ENCODE measurements at places on chromosomes 5 and 9.

DNA sequence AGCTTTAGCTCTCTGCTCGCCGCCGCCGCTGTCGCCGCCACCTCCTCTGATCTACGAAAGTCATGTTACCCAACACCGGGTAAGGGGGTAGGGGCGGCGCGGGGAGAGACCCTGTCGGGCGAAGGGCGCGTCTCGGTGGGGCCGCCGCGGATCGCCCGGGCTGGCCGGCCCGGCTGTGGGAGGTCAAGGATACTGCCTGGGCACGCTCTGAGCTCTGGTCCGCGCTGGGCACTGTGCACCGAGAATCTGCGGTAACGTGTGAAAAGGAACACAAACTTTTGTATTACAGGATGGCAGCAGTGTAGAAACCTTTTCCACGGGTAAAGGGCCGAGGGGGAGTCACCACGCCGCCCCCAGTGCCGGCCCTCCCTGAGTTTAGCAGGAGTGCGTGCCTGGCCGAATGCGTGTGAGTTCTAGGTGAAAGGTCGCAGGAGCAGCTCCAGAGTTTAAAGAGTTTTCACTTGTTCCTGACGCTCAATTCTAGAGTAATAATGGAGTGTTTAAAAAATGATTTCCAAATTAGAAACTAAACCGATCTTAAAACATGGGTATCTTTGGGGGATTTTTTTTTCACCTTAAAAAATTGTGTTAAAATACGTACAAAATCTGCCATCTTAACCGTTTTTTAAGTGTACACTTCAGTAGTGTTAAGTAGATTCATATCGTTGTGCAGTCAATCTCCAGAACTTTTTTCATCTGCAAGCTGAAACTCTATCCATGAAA, at the start of gene HSDL2:
TSS of gene HSDL2 (plus strand) at position 7 of the 723 bp plus-strand sequence. CDS start at position 63, 56 bp downstream.
- DNase-seq, result peak; percentile 41

DNA sequence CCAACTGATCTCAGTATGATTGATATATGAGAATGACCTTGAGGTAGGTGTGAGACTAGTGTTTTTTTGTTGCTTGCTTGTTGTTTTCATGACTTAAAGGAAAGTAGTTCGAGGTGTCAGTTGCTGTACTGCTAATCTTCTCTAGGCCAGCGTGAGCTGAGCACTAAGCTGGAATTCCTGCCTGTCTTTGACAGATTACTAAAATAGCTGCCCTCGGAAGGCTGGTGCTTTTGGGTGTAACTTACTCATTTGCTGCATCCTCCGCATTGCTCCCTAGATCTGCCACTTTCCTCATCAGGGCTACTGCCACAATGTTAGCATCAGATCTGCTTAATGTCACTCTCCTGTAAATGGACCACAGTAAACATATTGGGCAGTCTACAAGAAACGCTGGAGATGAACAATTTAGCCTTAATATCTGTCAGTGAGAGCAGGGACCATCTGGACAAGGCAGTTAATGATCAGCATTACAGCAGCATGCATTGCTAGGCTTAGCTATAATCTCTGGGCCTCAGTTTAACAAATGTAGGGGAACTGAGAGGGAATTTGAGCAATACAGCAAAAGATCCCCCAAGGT, 106.6 kb upstream of the CDH6 start:
- DNase-seq, result no peak

DNA sequence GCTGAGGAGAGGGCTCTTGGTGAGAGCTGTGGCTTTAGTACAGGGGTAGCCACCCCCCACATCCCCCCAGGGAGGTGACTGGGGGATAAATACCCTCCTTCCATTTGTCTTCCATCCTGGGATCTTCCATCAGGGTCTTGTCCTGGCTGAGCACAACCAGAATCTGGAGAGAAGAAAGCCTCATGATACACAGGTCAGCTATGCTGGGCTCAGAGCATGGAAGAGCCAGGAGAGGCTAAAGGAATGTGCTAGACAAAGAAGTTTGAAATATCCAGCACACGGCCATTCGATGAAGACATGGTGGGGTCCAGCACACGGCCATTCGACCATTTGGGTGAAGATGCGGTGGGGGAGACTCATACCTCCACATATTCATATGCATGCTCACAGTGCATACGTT, 30.0 kb downstream of the ROPN1L start:
- DNase-seq, result no peak

GRCh38 chr9:94981723-94982090, 255.2 kb downstream of the AOPEP start:
- no peak for DNase-seq

DNA sequence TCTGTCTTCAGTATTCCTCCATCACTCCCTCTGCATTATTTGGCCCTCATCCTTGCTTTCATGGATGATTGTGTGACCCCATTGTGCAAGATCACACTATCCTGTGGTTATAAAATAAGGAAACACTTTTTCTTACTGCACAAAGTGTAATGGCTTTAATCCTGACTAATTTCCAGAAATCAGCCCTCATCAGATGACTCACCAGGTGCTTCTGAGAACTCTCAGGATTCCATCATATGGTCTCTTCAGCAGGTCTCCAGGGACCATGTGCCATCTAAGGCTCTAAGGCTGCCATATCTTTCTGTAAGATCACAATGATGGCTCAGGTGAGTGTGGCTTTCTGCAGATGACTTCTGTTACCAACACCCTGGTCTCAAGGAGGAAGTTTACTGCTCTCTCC, 27.3 kb upstream of the FER start:
- peak; percentile 47 for DNase-seq

DNA sequence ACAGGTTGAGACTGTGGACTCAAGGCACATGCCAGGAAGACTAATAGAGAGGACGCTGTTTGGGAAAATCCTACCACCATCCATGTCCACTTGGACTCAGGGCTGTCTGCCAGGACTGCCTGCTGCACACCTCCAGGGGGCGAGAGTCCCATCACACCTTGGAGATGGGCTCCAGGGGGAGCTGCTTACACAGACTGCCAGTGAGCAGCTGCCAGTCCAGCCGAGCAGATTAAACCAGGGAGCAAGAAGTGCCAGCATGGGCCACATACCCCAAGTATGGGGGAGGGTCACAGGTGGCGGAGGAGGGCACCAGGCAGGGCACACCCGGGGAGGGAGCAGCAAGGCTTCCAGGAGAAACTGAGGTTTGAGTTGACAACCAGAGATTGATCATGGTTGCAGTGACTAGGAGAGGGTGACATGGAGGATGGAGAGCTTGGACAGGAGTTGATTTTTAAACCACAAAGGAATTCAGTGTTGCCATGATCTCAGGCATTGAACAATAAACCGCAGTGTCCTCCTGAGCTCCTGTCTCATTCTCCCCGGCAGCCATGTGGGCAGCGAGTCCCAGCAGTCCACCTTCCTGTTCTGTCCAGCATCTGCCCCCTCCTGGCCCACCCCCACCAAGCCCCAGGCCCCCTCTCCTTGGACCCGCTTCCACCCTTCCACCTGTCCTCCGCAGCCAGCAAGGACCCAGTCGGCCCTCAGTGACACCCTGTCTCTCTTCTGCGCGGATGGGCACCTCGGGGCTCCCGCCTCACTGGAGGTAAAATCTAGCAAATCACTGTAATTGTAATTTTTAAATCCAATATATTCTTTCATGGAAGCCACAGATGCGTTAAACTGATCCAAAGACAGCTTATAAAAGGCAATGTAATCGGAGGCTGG, 3.1 kb upstream of the VAV2 start:
- peak; percentile 16 for DNase-seq

DNA sequence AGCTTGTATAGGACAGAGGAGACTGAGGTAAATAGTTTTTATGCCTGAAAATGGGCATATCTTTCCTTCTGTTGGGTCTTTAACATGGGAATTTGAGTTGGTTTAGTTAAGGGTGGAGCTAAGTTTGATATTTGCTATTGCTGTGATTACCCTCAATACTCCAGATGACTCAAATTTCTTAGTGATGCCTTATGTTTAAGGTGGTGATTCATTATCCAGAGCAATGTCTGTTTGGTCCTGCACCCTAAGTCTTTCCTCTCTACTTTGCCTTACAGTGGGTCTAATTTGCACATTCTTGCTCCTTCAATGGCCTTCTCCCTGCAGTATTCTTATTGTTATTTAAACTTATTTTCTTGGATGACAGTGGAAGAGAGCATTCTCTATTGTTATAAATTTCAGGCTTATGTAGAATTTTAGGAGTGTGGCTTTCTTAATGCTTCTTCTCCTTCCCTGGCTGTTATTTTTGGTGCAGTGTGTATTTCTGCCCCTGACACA, 312.9 kb upstream of the RPS23 start:
- DNase-seq, result no peak

GRCh38 chr5:160369990-160370712, at the start of gene C1QTNF2:
TSS of gene C1QTNF2 (minus strand) at chr5:160370626. CDS start at chr5:160355011, 15,615 bp downstream.
- no peak for DNase-seq

DNA sequence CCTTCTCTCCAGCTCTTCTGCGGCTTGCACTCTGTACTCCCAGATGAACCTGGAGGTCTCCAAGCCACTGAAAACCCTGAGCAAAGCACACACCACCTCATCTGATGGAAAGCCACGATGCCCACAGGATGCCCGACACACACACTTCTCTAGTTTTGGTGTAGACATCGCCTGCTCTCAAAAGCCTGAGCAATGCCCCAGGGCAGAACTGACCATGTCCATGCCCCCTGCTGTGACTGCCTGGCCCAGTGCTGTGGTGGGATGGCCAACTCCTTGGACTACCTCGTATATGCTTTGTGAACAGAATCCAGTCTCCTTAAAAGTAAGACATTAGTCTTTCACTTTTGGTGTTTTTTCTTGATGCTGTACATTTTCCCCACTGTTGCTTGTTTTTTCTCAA, 81.2 kb downstream of the SPTLC1 start:
- DNase-seq, result no peak

DNA sequence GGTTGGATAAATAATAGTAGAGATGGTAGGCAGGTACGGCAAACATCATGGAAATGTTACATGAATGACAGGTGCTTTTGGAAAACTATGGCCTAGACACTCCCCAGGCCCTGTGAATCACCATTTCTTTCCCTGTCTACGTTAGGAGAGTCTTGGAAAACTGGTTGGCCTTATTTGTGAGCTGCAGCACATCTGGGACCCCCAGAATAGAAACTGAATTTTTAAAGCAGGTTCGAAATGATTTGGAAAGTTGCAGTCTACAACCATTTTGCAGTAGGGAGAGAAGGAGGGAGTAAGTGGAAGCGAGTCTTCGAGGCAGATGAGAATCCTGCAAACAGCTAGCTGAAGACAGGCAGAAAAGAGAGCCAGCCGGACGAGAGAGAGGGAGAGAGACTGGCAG, 13.0 kb downstream of the C1QTNF2 start:
- DNase-seq, result no peak

DNA sequence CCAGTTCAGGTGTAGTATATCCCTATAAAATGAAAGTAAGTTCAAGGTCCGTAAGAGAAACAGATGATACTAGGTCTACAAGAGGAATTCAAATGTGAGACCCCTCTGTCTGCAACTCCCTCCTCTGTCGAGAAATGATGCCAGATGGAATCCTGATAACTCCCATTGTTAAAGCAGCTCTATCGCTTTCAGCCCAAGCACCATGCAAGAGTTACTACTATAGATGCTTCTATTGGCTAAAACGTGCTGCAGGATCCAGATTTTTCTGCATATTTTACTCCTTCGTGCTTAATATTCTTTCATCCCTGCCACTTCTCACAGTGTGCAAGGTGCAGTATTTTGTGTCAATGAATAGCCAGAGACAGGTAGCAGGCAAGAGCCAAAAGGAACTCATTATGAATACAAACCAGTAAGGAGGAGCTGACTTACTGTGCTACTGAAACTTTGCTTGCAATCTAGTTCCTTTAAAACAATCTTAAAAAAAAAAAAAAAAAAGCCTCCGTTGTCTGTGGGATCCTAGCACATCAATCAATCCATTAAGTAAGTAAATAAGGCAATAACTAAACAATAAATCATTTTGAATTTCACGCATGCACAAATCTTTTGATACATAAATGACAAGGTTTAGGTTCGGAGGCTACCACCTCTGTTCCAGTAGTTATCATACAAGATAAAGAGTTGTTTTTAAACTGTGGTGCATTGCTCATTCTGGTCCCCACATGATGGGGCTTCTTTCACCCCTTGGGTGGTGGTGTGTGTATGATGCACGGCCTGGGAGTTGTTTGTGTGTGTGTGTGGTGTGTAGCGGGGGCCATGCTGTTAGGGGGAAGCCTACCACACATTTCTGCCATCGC, 151.1 kb upstream of the MPDZ start:
- DNase-seq, result no peak

GRCh38 chr9:38507587-38507986, 83.3 kb upstream of the IGFBPL1 start:
- no peak for DNase-seq

- no peak for DNase-seq
Observed at GRCh38 chr9:133855802-133856521, 117.8 kb upstream of the SARDH start.

- no peak for DNase-seq
Observed at GRCh38 chr9:83526211-83526610, 12.0 kb downstream of the FRMD3 start.

DNA sequence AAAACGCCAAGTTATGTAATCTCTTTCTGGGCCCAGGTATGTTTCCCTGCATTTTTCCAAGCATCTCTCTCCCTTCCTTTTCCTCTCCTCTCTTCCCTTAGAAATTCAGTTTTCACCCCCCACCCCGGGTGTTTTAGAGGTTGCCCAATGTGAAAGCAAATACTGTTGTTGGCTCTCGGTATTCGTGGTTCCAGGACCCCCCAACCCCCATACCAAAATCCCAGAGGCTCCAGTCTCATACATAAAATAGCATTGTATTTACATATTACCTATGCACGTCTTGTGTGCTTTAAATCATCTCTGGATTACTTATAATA, 48.8 kb downstream of the ACER2 start:
- no peak for DNase-seq

- DNase-seq, result no peak
Observed at GRCh38 chr5:120122703-120123102, 341.4 kb upstream of the PRR16 start.

All from activated CD4-positive, alpha-beta T cell treated with anti-CD3 and anti-CD28 coated beads, Interleukin-2, Interleukin-6, amounts not matched to agents 100 ng/mL and 50 ng/mL, durations not matched to agents 16 hours and 8 hours (primary cell).